Testis (tissue), 5 donors: ENCODE measurements at places on chromosomes 13 and 19. TPM values are rescaled to one million over a fixed set of nuclear protein-coding genes. Genes with fewer than 3 reads are reported as not detected.

GRCh38 chr13:68944272-68944671, 1163.4 kb upstream of the ATXN8OS start:
- no peak for DNase-seq

DNA sequence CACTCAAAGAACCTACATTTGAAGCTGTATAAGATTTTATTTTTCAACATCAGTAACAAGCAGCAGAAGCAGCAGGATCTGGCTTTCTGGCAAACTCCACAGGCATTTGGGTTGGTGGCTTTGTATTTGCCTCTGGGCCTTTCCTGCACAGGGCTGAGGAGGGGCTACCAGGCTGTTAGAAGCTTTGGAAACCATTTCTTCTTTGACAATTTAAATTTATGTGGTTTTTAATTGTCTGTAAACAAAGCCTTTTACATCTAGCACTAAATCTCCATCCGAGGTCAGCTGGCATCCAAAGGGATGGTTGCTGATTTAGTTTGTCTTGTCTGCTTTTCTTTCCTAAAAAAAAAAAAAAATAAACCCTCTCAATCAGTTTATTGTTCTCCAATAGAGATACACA, 127.5 kb upstream of the OBI1 start:
- no peak for DNase-seq

- DNase-seq: no peak
These were observed 20.2 kb downstream of the DNAJC3 start for GRCh38 chr13:95697052-95697680.

DNA sequence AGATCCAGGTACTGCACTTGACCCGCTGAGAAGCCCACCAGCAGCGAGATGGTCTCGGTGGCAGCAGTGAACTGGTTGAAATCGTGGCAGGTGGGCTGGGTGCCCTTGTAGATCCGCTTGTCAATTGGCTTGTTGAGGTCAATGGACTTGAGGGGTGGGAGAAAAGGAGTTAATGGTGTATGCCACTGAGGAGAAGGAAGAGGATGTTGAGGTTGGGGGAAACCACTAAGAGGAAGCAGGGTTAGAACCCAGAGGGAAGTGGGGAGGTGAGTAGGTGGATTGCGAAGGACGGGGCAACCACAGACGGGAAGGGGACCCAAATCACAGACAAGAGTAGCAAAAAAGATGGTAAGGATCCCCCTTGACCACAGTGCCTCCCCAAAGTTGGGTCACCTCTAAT, 1.7 kb downstream of the DMWD start:
- no peak for DNase-seq

DNA sequence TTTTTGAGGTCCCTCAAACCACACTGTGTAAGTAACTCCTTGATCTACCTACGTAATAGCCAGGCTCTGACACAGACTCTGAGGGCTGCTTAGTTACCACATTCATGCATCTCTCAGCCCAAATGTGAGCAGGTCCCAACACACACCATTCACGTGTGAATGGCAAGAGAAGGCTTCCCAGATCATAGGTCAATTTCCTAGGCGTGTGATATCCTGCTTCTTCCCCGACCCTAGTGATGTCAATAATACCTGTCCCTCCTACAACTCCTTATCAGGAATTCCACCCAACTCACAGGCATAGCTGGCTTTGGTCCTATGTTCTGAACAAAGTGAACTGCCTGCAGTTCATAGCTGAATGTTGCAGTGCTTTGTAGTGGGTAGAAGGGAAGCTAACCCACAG, 334.5 kb downstream of the RFC3 start:
- DNase-seq: no peak

- no peak for DNase-seq
These were observed 299.0 kb downstream of the KLF12 start for GRCh38 chr13:73835138-73835721.

- no peak for DNase-seq
These were observed 41.5 kb upstream of the C13orf46 start for GRCh38 chr13:114015111-114015968.

DNA sequence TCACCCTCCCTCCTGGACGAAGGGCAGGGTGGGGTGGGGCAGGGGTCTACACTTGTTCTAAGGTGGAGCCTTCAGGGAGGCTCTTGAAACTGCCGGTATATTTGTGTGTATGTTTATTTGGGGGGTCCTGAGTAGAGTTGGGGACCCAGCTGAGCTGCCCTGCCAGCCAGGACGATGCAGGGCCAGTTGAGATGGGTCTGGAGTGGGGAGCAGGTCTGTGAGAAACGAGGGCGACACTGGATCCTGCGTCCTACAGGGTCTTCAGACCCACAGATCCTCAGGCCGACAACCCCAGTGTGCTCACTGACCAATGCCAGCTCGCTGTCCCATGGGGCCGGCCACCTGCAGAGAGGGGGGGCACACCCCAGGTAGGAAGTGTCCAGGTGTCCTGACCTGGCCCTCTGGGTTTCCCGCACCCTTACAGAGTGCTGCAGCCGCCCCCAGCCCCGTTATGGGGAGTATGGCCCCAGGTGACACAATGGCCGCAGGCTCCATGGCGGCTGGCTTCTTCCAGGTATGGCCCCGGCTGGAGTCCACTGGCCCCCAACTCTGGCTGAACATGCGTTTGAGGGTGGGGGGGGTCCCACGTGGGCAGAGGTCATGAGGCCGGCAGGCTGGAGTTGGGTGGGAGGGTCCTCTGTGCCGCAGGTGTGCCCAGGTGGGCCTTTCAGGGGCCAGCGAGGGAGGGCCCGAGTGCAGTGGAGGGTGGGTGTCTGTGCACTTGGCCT, 7.4 kb downstream of the ISYNA1 start:
- DNase-seq: no peak

DNA sequence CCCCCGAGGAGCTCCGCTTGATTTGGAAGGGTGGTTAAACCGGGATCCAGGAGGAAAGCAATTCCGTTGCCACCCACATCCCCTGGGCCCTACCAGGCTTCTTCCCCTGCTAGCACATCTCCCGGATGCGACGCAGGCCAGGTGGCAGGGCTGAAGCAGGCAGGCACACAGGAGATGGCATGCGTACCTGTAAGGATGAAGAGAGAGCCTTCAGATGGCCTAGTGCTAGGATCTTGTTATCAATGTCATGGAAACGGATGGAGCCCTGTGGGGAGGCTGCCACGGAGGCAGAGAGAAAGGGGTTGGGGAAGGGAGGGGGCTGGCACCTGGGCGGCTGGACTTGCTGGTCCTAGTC, 8.5 kb upstream of the SOX1 start:
- no peak for DNase-seq

- DNase-seq: no peak
These were observed 44.6 kb downstream of the GJA3 start for GRCh38 chr13:20116213-20116612.

The KASH5 gene
- total RNA-seq: 102 TPM

GRCh38 chr13:112771139-112771876, 81.5 kb downstream of the ATP11A start:
- no peak for DNase-seq

DNA sequence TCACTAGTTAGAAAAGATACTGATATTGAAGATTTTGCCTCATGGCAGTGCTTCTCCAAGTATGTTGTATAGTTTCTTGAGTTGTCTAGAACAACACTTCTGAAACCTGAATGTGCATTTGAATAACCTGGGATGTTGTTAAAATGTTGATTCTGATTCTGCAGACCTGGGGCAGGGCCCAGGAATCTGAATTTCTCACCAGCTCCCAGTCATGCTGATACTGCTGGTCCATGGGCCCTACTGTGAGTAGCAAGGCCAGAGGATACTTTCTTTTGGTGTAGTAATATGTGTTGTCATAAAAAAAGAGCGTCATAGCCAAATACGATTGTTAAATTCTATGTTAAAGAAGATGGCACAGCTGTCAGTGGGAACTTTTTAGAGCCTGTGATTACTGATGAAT, 41.6 kb upstream of the C1QTNF9 start:
- no peak for DNase-seq

DNA sequence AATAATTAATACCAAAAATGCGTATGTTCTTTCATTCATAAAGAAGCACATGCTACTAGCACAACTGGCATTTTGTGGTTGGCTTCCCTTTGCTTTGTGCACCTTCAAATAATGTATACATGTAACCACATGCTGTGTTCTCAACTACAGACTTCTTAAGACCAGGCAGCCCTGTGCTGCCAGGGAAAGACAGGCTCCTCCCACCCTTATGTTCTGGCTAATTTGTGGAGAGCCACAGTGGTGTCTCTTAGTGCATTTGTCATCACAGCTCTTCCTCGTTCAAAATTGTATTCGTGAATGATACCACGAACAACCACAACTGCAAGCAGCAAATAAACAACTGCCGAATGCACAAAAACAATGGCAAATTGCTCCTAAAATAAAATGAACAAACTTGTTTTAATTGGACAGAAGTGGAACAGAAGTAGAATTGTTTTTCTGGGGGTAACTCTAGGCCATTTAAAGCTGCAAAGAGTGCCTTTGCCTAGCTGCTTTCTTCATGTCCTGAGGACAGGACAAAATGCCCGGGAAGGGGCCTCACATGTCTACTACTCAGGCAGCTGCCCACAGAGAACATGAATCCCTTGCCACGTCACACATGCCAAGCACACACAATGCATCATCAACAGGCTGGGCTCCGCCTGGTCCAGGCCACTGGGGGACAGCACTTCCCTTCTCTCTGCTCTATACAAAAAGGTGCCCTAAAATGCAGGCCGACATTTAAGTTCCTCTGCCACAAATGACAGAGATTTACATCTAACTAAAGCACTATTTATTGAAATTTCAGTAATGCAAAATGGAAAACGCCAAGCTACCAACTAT, 21.7 kb downstream of the IRS2 start:
- DNase-seq: no peak

The ATP11A gene
- 122 TPM for total RNA-seq

- DNase-seq: no peak
These were observed 170.5 kb downstream of the SHISA2 start for GRCh38 chr13:25881136-25881926.

GRCh38 chr13:26382366-26382765, 128.4 kb downstream of the CDK8 start:
- no peak for DNase-seq

DNA sequence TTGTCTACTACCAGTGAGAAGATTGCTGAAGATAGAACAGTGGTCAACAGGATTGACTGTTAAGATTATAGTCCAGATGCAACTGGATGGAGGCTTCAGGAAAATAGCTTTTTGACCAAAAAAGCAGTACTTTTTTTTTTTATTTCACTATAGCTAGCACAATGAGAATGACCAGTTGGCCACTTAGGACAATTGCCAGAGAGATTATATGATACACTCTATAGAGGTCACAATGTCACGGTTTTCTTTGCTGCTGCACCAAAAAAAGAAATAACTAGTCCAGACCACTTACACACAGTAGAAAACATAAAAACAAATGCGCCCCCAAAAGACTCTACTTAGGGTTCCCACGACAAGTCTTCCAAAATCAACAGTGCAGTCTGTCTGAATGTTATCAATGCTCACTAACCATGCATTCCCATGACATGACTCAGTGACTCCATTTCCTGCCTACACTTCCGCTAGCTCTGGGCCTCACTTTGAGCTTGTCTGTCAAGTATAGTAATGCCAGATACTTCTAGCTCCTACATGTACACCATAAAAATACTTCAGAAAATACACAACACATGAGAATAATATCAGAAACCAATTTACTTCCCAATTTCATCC, 209.1 kb upstream of the STARD13 start:
- no peak for DNase-seq

DNA sequence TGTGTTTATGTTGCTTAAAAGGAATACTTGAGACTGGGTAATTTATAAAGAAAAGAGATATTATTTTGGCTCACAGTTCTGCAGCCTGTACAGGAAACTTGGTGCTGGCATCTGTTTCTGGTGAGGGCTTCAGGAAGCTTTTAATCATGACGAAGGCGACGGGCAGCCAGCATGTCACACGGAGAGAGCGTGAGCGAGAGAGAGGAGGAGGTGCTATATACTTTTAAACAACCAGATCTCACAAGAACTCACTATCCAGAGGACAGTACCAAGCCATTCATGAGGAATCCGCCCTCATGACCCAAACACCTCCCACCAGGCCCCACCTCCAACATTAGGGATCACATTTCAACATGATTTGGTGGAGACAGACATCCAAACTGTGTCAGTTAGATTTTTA, 163.4 kb upstream of the TSC22D1 start:
- DNase-seq: no peak

DNA sequence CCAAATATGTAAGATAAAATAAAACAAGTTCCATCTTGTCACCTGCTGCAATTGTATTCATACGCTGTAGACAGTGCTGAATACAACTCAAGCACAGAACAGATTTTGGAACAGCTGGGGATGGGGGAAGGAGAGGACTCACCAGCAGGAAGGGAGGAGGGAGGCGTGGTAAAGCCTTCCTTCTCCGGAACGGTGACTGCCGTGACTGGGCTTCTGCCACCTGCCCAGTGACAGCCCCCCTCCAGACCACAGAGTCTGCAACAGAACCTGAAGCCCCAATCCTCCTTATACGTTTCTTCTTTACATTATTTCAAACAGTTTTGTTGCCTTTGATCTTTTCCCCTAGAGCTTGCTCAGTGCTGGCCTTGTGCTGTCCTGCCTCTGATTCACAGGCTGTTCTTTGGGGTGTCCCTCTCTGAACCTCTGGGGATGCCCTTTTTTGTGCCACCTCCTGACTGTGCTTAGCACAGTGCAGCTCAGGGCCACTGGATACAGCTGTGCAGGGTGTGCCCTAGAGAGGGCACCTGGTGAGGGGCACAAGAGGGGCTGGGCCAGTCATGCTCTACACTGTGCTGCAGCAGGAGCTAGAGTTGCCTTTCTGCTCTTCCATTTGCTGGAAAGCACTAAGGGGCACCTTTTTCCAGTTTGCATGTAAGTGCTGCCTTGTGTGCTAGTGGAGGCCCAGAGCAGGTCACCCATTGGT, 213.0 kb downstream of the ZIC5 start:
- DNase-seq: no peak

The SYCN gene
- 192 TPM for total RNA-seq

DNA sequence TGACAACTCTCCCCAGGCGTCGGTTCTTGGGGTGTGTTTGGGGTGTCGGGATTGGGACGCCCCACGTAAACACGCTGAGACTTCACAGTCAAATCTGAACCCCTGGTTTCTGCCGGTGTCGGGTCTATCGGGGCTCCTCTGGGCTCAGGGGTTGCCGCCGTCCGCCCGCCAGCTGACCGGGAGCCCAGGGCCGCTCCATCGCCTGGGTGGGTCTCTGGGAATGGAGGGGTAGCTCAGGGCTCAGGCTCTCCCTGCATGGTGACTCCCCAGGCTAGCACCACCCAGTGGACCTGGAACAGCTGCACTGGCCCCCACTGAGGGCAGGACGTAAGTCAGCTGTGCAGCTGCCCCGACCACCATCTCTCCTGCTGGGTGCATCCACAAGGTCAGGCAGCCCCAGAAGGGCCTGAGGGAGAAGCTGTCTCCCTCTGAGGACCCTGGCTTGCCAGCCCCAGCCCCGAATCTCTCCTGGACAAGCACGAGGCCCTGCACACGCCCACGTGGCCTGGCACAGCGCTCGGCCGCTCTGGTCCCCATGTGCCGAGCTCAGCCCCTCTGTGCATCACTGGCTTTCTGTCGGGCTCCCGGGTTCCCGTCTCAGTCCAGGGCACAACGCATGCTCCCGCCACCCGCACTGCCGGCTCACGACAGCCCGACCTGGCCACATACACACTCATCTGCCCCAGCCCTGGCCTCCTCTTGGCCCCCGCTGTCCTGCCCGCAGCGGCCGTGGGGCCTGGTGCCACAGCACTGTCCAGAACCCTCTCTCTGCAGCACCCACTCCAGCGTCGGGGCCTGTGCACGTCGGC, 6.1 kb downstream of the RNF126 start:
- no peak for DNase-seq
